ENCODE measurements at places on chromosomes 4 and X.

- no peak for DNase-seq
Observed at GRCh38 chr4:78293348-78293747, 236.2 kb downstream of the FRAS1 start.

DNA sequence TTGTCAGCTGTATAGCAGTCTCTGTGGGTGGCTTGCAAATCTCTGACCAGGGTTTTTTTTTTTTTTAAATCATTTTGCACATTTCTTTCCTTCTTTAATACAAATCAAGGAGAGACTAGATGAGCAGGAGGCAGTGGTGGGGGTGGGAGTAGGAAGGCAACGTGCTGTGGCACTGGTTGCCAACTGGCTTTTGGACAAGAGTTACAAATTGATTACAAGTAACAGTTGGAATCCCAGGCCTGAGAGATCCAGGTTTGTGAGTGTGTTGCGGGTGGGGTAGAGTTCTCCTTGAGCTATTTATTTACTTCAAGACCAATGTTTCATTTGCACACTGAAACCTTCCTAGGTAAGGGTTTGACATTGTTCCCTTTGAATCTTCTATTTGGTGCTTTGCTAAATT lies 325.3 kb downstream of the AFF2 start:
- no peak for DNase-seq

DNA sequence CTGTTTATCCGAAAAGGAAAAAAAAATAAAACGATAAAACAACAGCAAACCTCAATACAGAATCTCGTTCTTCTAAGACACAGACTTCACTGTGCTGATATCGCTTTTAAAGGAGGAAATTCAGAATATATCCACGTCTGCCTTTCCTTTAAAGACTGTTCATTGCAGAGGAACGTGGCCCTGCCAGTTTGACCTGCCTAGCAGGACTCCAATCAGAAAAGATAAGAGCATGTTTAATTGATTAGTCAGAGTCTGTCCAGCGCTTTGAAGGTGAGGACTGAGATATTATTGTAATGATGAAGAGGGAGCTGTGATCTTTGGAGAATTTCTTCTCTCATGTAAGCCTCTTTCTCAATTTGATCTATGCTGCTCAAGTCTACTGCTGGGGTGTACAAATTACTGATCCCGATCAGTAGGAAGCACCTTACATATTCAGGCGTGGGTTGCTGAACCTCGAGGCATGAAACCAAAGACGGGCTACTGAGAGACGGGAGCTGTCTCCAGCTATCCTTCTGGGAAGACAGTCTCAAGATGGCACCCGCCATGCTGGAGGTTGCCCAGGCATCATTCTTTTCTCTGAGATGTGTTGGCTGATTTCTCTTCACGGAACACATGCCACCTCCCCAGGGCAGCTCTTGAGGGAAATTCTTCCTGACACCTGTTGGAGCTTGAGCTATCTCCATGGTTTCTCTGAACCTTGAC lies 146.1 kb downstream of the SHOX start:
- DNase-seq = no peak

- no peak for DNase-seq
Observed at GRCh38 chr4:108068442-108068841, 78.8 kb downstream of the HADH start.

DNA sequence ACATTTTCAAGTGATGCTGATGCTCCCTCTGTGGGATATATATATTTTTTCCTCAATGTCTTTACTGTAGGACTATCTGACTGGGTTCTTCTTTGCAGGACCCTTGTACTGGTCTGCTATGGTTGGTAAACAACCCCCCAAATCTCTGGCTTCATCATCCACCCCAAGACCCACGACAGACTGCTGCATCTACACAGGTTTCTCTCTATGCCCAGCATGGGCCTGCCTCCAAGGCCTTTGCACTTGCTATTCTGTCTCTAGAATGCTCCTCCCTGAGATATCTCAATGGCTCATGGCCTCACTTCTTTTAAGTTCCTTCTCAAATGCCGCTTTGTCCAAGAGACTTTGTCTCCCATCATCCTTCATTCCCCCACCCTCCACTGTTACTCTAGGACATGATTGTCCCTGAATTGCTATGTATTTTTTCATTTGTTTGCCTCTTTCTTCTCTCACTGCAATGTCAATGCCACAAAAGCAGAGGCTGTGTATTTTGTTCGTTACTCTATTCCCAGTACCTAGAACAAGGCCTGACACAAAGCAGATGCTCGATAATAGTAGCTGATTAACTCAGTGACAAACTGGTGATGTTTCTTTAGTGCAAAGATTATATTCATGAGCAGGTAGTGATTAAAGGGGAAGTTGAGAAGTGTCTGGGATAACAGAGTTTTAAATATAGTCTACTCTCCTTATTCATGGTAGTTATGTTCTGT lies 6.6 kb downstream of the EVC start:
- no peak for DNase-seq

DNA sequence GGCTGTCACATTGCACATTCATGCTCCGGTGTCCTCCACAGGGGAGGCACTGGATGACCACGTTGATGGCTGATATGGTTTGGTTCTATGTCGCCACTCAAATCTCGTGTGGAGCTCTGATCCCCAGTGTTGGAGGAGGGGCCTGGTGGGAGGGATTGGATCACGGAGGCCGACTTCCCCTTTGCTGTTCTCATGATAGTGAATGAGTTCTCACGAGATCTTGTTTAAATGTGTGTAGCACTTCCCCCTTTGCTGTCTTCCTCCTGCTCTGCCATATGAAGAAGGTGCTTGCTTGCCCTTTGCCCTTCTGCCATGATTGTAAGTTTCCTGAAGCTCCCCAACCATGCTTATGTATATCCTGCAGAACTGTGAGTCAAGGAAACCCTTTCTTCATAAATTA lies 22.3 kb upstream of the NAT8L start:
- no peak for DNase-seq

DNA sequence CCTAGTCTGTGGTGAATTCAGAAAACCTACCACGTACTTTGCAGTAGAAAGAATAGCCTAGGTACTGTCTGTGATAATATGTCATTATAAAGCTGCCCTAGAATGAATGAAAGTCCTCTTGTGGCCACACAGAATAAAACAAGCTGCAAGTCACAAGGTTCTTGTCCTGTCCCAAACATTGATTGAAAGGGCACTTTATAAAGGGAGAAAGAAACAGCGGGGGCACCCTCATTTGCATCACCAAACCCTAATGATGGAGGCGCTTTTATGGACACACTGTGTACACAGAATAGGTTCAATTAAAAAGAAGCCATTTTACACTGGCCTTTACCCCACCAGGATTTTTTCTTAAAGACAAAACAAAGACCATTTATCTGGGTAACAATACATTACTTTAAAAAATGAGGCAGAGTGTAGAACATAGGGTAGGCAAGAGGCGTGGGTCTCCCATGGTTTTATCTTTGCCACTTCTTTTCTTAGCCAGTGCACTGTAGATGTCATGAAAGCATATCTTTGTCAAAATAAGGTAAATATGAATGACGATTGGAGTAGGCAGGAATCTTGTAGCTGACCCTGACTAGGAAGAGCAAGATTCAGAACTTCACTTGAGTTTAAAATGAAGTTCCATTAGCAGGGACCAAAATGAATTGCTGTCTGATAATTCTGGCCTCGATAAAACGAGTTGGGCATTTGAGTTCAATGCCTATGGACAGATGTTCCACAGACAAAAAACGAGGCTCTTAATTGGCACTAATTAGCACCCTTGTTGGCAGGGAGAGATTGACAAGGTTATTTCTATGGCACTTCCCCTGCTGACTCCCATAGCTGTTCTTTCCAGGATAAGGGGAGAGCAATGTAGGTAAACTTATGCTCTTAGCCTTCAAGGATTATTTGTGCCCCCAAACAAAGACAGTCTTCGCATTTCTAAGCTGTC lies 365.1 kb downstream of the AFF2 start:
- DNase-seq = no peak

- DNase-seq = no peak
Observed at GRCh38 chr4:113610537-113610936, 151.0 kb downstream of the CAMK2D start.

GRCh38 chr4:75544870-75545269 lies 11.0 kb upstream of the ODAPH start:
- DNase-seq = no peak

- no peak for DNase-seq
Observed at GRCh38 chr4:154560824-154561231, 2.0 kb upstream of the FGB start.

- DNase-seq = peak; percentile 23
Observed at GRCh38 chrX:1307626-1308340, 28.8 kb upstream of the IL3RA start.

DNA sequence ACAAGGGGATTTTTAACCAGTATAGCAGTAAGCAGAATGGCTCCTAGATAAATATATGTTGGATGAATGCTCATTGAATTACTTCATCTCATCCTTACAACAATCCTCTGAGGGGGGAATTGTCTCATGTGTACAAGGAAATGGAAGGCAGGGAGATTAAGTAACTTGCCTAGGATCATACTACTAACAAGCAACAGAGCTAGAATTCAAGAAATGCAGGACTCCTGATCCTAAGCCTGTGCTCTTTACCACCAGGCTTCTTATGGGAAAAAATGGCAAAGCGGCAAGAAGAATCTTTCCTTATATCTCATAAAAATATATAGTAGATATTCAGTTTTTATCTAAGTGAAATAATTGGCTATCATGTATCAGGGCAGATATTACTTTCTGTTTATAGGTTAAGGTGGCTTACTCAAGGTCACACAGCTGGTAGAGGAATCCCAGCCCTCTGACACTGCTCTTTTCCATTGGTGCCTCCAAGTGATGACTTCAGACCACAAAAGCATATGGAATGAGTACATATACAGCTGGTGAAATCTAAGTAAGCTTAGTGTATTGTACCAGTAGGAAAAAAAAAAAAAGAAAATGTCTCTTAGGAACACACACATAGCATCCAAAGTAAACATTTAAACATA lies 2.1 kb downstream of the ABHD18 start:
- no peak for DNase-seq

GRCh38 chr4:109046471-109047201 lies 255.8 kb downstream of the COL25A1 start:
- DNase-seq = no peak

GRCh38 chr4:170089668-170090351 lies at the start of gene AADAT:
AADAT (minus strand) TSS chr4:170089956; CDS start chr4:170089690, 266 bp downstream.
- DNase-seq = no peak

DNA sequence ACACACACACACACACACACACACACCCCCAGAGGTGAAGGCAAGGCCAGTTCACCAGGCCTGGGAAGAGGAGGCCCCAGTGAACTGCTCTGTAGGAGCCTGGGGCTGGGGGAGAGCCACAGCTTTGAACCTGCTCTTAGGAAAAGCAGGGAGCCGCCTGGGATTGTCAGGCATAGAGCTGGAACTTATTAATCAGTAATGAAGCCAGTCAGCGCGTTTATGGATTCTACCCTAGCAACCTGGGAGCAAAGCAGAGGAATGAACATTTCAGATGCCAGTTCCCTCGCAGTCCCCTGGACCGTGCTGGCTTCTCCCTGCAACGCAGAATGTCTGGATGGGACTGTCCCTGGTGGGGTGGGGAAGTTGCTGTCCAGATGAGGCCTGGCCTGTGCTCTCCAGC lies 45.3 kb upstream of the DDX3X start:
- no peak for DNase-seq

DNA sequence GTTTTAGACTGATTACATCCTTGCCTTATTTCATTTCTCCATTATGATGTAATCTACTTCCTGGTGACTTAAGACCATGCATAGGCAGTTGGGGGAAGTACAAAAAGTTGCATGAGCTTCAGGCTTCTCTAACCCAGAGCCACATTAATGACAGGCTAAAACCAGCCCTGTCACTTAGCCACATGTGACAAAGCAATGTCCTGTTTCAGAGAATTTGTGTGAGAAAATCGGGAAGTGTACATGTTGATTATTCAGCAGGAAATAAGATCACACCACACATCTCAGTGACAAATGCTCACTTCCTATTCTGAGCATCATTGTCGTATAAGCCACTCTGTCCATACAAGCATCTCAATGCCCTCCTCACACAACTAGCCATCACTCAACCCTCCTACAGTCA lies 98.5 kb upstream of the MAGEB16 start:
- DNase-seq = no peak

DNA sequence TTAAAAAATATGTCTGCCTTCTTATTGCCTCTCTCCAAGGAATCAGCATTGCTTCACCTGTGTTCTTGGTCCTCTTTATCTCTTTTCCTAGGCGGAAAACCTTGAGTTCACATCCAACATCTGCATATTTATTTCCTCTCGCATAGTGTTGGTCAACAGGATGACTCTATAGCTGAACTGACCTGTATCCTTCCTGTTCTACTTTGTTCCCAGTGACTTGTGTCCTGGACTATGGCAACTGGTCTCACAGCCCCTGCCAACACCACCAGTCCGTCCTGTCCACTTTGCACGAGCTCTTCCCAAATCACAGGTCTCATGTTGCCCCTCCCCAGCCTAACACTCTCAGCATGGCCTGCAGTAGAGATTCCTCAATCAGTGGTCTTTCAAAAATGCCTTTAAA lies 2.0 kb downstream of the DIPK2B start:
- DNase-seq = no peak

- no peak for DNase-seq
Observed at GRCh38 chr4:127629371-127629770, 3.4 kb upstream of the INTU start.

DNA sequence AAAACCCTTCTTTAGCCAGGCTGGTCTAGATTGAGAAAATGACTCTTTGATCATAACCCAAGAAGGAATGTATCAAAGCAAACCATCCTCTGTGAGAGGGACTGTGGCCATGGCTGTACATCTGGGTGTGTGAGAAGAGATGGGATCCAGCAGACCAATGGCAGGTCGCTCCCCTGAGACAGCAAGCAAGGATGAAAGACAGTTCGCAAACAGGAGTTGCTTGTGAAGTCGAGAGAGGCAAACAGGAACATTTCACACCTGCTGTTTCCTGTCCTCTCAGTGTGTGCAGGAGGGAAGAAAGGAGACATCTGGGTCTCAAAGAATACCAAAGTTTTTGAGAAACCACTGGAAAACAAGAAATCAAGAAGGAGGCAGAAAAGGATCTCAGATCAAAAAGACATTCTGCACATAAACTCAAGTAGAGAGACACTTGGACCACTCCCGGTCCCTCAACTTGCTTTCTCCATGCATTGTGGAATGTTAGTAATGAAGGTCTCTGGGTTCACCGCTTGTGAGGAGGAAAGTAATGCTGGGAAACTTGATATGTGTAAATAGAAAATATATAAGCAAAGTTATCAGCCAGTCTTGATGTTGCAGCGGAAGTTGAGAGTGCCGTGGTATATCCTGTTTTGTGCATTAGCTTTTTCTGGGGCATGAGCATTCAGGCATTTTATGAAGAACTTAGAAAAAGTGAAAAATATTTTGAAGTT lies 327.5 kb downstream of the BMPR1B start:
- DNase-seq = peak; percentile 12

- DNase-seq = no peak
Observed at GRCh38 chrX:39536211-39536610, 561.5 kb downstream of the BCOR start.

DNA sequence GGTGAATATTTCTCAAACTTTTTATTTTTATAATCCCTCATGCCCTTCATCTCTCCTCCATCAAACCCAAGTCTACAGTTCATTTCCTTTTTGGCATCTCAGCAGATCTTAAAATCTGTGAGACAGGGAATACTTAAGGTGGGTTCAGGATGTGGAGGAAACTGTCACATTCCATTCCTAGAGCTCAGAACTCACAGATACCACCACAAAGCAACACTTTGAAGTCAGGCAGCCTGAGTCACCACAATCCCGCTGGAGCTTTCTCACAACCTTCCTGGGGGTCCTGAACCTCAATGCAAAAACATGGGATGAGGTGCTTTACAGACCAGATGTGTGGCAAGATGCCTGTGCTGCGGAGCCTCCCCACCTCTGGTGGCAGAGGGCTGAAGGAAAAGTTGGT lies 63.2 kb downstream of the HHIP start:
- DNase-seq = no peak
